ENCODE measurements at places on chromosomes 7 and 10. TPM values are rescaled to one million over a fixed set of nuclear protein-coding genes. Genes with fewer than 3 reads are reported as not detected.

DNA sequence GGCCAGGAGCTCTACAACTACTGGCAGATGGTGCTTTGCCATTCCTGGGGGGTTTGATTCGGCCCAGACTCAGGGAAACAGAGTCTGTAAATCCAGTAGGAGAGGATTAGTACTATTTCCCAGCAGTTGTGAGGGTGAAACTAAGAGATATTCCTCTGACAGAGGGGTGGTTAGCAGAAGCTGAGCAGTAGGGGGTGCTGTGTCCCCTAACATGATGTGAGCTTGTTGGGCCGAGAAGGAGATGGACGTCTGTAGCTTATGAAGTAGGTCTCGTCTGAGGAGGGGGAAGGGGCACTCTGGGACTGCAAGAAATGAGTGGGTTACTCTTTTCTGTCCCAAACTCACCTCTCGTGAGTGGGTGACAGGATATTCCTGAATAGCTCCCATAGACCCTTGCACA is 179.2 kb upstream of the MBL2 start:
- H3K4me1 ChIP-seq: no peaks in the 10 kb centered on the region
- H3K4me3 ChIP-seq: no peak overlapping the region
- H3K27me3 ChIP-seq: no peaks in the 10 kb centered on the region

MAGI2 gene
- total RNA-seq: 0.12 TPM

DNA sequence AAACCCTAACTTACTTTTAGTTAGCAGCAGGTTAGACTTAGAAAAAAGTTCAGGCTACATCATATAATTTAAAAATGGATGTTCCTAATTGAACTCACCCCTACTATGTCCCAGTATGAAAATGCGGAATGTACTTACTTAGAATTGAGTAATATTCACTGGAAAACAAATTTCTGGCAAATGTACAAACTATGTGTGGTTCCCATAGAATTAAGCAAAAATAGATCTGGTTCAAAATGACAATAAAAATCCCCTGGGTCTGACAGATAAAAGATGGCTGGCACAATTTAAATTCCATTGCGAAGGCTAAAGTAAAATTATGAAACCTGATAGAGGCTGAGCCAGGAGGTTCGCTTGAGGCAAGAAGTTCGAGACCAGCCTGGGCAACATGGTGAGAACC is 42.4 kb upstream of the PRKAR2B start:
- peaks cover 3% of the 10 kb centered on the region for H3K27me3 ChIP-seq
- no peak overlapping the region for H3K4me3 ChIP-seq
- H3K4me1 ChIP-seq: no peaks in the 10 kb centered on the region
- H3K36me3 ChIP-seq: no peaks in the 10 kb centered on the region

DNA sequence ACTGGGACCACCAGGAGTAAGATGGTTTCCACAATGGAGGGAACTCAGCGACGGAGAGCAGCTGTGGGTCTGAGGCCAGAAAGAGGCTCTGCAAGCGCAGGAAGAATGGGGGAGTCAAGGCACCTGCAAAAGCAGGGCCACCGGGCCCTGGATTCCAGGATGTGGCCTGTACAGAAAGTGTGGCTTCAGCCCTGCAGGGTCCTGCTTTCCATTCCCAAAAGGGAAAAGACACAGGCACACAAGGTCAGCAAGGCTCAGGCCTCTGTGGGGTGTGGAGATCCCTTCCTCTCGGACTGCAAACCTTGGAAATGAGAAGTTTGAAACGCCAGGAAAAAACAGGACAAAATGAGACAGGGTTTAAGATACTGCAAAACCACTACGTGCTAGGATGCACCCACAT is 232.5 kb downstream of the TNS3 start:
- H3K4me1 ChIP-seq: no peaks in the 10 kb centered on the region
- H3K4me3 ChIP-seq: no peak overlapping the region
- peaks cover 2% of the 10 kb centered on the region for H3K27me3 ChIP-seq
- no peak overlapping the region for H3K27ac ChIP-seq
- no peak for DNase-seq

GRCh38 chr7:74010407-74010806 is 17.6 kb upstream of the ELN start:
- no peak overlapping the region for H3K27ac ChIP-seq
- no peaks in the 10 kb centered on the region for H3K27me3 ChIP-seq
- DNase-seq: no peak
- H3K4me1 ChIP-seq: no peaks in the 10 kb centered on the region
- H3K36me3 ChIP-seq: no peaks in the 10 kb centered on the region

NEUROD6 gene
- total RNA-seq: not detected

DNA sequence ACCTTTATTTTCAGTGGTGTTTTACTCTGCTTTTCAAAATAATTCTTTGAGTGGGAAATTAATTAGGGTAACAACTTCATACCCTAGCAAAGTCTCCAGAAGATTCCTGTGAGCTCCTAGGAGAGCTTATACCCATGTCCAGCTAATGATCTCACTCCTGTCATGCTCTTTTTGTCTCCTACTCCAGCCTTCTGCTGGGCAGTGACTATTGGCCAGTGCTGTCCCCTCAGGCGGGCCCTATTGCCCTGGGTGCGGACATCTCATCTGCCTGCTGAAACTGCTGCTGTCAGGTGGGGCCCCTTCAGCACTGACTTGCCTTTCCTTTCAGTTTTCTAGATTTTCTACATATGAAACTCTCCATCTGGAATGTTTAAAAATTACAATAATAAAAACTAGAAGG is 80.3 kb downstream of the EBLN1 start:
- H3K36me3 ChIP-seq: no peaks in the 10 kb centered on the region
- no peak overlapping the region for H3K4me3 ChIP-seq
- no peak for DNase-seq
- peaks cover 6% of the 10 kb centered on the region for H3K4me1 ChIP-seq
- peaks cover 10% of the 10 kb centered on the region for H3K27me3 ChIP-seq

GIMAP6 gene
- total RNA-seq: 25.4 TPM

- no peak overlapping the region for H3K27ac ChIP-seq
- H3K4me3 ChIP-seq: no peak overlapping the region
- peaks cover 4% of the 10 kb centered on the region for H3K4me1 ChIP-seq
- DNase-seq: no peak
- no peaks in the 10 kb centered on the region for H3K36me3 ChIP-seq
These were observed 93.5 kb upstream of the MPP7 start for GRCh38 chr10:28396331-28396730.

CDC14C gene
- not detected for total RNA-seq

- H3K4me3 ChIP-seq: no peak overlapping the region
- H3K4me1 ChIP-seq: no peaks in the 10 kb centered on the region
- no peaks in the 10 kb centered on the region for H3K27me3 ChIP-seq
- H3K27ac ChIP-seq: no peak overlapping the region
- H3K36me3 ChIP-seq: no peaks in the 10 kb centered on the region
- no peak for DNase-seq
These were observed 46.8 kb upstream of the CD36 start for GRCh38 chr7:80591654-80592053.

GRCh38 chr7:92815412-92815811 is 21.0 kb downstream of the CDK6 start:
- H3K4me3 ChIP-seq: no peak overlapping the region
- peaks cover 91% of the 10 kb centered on the region for H3K4me1 ChIP-seq
- no peak for DNase-seq
- H3K27ac ChIP-seq: peak overlapping the region; percentile 70
- H3K27me3 ChIP-seq: no peaks in the 10 kb centered on the region
- peaks cover 63% of the 10 kb centered on the region for H3K36me3 ChIP-seq

CYP2C18 gene
- total RNA-seq: 0.62 TPM

TSPAN12 gene
- not detected for total RNA-seq
